ENCODE measurements at places on chromosomes 4 and X.
A peak's percentile ranks its signal among the peaks of the same experiment; 100 is the strongest.

- no peak for DNase-seq
Observed at GRCh38 chrX:100995469-100995868, 26.0 kb downstream of the ARL13A start.

GRCh38 chr4:107449611-107450369, 270.2 kb downstream of the PAPSS1 start:
- no peak for DNase-seq

- DNase-seq, result no peak
Observed at GRCh38 chrX:69186651-69187050, 21.4 kb upstream of the PJA1 start.

GRCh38 chr4:163747293-163747692, 252.8 kb downstream of the TMA16 start:
- DNase-seq, result no peak

DNA sequence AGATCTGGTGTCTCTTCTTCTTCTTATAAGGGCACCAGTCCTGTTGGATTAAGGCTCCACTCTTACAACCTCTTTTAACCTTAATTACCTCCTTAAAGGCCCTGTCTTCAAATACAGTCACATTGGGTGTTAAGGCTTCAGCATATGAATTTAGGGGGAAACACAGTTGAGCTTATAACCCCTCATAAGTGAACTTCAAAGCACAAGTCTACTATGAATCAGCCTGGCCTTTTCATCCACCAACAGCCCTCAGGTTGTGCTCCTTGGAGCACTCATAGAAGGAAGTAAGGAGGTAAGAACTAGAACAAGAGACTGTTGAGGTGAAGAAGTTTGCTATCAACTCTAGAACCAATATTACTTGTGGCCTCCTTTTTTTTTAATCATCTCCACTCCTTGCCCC, 18.8 kb upstream of the TBC1D9 start:
- DNase-seq, result no peak

DNA sequence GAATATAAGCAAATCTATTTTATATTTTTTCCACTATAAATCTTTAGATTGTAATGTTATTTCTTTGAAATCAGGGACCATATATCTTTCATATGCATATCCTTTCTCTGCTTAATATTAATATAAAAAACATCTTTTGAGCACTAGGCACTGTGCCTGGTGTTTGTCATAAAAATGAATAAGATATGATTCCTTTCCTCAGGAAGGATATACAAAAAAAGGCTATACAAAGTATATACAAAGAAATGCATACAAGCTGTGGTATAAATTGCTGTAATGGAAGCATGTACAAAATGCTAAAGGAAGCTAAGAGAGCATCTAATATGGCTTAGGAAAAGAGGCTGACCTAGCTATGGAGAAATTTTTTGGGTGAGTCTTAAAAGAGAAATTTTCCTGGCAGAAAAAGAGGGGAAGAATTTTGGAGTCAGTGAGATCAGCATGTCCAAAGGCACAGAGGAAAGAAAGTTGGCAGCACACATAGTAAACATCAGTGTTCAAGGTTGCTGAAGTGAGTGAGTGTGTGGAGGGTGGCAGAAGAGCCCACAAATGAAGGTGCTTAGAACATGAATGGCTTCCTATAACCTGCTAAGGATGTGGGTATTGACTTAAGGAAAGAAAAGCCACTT, 500.0 kb downstream of the SPRY1 start:
- no peak for DNase-seq

DNA sequence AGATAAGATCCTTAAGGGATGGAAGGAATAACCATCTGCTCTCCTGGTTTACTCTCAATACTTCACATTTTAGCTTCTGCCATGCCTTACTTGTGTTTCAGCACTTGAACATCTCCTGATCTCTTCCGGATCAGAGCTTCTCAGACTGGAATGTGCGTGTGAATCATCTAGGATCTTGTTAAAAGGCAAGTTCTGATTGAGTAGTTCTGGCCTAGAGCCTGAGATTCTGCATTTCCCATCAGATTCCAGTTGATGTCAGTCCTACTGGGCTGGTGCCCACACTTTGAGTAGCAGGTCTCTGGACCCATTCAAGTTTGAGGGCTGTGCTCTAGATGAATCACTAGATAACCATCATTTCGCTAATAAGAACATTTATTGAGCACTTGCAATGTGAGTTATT, 20.0 kb downstream of the NDP start:
- no peak for DNase-seq

GRCh38 chr4:57640391-57641100, 530.4 kb upstream of the IGFBP7 start:
- no peak for DNase-seq

DNA sequence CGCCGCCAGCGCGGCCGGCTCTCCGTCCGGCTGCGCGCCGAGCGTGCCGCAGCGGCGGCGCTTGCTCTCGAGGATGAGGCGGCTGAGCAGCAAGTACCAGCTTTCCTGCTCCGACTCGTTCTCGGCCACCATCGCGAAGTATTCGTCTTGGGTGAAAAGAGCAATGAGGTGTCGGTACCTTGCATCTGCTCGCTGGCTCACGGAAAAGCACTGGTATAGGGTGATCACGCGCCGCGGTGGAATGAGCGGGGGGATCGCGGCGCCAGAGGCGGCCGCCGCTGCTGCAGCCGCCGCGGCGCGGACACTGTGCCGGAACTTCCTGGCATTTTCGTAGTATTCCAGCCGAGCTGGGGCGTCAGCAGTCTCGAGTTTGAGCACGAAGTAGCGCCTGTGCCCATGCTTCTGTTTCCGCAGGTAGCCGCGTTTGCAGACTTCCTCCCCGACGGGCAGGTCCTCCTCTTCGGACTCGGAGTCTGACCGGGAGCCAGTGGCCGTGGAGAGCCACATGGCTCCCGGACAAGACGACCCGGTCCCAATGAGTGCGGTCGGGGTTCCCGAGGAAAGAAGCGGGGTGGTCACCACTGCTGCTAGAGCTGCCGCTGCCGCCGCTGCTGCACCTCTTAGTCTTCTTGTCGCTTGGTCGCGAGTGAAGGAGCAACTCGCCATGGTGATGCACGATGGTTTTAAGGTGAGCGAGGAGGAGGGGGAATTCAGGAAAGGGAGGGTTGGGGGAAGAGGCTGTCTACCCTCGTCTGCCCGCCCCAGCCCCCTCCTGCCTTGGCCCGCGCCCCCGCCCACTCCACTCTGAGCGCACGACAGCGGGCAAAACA, 469 bp downstream of the IRS4 start:
- peak; percentile 17 for DNase-seq

Measured in GM13976 (cell line).